ENCODE measurements at places on chromosomes 4 and X.

- DNase-seq: no peak
These were observed 324.1 kb upstream of the EMCN start for GRCh38 chr4:100841911-100842310.

GRCh38 chr4:103374306-103374705 lies 176.2 kb upstream of the CENPE start:
- no peak for DNase-seq

- no peak for DNase-seq
These were observed 278.0 kb downstream of the PDGFC start for GRCh38 chr4:156693557-156693956.

GRCh38 chr4:168019019-168019651 lies 73.2 kb upstream of the ANXA10 start:
- DNase-seq: no peak

GRCh38 chrX:13064599-13065143 lies 20.3 kb upstream of the FAM9C start:
- no peak for DNase-seq

GRCh38 chr4:169238445-169238844 lies 32.3 kb downstream of the SH3RF1 start:
- DNase-seq: no peak

DNA sequence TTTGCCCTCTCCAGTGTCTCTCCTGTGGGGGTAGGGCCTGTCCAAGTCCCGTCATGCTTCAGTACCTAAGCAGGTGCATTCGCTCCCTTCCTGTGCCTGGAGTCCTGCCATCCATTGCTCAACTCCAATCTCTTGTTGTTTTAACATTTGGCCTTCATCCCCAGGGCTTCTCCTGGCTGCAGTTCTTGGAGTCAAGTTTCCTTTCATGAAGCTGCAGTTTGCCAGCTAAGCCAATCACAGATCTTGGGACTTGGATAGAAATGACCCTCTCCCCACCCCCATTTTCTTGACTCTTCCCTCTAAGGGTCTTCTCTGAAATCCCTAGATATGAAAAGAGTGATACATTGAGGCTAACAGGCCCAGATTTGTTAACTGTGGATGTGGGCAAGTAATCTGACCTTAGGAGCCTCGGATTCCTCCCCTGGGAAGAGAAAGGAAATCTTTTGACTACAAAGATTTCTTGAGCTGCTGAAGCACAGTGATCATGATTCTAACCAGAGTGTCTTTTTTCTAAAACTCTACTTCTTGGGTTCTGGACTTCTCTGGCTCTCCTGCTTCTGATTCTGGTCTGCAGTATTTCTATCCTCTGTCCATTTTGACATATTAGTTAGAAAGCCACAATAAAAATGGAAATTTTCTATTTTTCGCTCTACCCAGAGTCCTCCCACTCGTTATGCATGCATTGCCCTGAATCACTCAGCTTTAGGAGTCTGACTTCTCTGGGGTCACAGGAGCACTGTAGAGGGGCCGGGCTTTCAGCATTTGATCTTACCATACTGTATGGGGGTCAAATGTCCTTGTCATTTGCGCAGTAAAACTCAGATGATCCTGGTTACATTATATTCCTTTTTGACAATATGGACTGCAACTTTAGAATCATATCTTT lies 61.0 kb downstream of the CHRNA9 start:
- no peak for DNase-seq

GRCh38 chr4:118833192-118833820 lies 2.6 kb downstream of the SEC24D start:
- DNase-seq: no peak

DNA sequence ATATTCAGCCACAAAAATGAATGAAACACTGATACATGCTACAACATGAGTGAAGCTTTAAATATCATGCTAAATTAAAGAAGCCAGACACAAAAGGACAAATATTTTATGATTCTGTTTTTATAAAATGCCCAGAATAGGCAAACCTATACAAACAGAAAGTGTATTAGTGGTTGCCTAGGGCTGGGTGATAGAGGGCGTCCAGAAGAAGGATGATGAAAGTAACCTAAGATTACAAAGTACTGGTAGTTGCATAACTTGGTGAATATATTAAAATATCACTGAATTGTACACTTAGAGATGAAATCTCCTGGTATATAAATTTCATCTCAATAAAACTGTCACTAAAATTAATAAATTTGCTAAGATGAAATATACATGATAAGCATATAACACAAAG lies 67.5 kb downstream of the FBXW7 start:
- no peak for DNase-seq

- no peak for DNase-seq
These were observed 5.4 kb downstream of the PNMA6E start for GRCh38 chrX:153395613-153396319.

GRCh38 chrX:85017721-85018120 lies 14.0 kb downstream of the APOOL start:
- no peak for DNase-seq

DNA sequence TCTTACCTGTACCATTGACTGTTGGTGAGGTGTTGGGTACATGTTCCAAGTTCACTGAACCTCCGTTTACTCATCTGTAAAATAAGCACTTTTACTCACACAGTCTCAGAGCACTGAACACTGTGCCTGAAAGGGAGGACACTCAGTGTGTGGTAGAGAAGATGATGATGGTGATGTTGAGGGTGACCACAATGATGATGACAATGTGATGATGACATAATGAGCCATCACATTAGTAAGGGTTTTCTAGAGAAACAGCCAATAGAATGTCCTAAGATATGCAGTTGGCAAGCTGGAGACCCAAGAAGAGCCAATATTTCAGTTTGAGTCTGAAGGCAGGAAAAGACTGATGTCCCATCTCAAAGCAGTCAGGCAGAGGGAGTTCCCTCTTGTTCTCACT lies 315.4 kb upstream of the IGFBP7 start:
- DNase-seq: no peak

GRCh38 chr4:16687845-16688244 lies 210.6 kb downstream of the LDB2 start:
- no peak for DNase-seq

DNA sequence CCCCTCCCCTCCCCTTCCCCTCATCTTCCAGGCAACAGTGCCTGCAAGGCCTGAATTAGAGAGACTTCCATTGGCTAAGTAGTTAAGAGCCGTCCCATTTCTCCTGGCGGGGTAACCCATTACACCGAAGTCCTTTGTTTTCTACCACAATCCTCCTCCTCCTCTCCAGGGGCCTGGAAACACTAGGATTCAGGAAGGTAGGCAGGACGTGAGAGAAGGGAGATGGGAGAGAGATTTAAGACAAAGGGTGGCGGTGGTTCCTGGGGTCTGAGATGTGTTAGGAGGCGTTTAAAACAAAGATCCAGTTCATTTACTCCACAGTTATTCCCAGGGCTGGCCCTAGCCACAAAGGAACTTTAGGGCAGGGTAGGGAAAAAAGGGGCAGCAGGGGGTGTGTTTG lies 28.0 kb downstream of the NYX start:
- DNase-seq: no peak

GRCh38 chrX:1283093-1283492 lies 14.5 kb downstream of the CSF2RA start:
- DNase-seq: no peak

DNA sequence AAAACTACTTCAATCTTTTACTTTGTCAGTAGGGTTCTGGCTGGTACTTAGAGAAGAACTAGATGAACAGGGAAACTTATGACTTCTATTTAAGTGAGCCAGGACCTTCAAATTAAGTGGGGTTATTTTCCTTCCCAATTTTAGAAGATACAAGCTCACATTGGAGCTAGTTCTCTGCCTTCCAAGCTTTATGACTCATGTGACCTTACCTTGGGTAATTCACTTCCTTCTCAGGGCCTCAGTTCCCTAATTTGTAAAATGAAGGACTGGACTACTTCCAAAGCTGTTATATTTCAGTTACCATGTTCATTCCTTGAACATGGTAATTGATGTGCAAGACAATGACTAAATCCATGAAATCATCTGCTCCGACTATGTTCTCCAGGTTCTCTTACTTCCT lies 32.0 kb upstream of the DCX start:
- DNase-seq: no peak

- no peak for DNase-seq
These were observed 43.6 kb upstream of the UCP1 start for GRCh38 chr4:140612357-140612756.

DNA sequence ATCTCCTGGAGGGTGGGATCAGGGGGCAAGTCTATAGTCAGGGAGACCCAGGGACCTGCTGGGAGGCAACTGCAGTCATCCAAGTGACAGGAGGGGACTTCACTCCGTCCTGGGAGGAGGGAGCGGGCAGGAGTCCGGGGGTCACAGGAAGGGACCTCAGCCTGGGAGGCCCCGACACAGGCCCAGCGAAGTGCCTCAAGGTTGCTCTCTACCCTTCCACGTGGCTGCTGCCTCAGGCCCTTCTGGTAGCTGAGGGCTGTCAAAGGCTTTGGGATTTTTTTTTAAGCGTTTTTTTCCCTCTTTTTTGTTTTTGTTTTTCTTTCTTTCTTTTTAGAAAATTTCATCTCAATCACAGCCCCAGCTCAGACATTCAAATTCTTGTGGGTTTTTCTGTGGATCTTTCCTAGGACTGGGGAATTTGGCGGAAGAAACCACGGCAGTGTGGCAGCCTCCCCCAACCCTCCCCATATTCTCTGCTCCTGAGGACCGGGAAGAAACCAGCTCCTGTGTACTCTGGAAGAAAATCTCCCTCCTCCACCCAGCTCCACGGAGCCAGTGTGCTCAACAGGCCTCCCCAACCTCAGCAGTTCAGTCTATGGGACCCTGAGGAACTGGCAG lies 1.4 kb upstream of the HAUS7 start:
- no peak for DNase-seq

- DNase-seq: no peak
These were observed 1411.1 kb upstream of the TENM3 start for GRCh38 chr4:180832073-180832472.

DNA sequence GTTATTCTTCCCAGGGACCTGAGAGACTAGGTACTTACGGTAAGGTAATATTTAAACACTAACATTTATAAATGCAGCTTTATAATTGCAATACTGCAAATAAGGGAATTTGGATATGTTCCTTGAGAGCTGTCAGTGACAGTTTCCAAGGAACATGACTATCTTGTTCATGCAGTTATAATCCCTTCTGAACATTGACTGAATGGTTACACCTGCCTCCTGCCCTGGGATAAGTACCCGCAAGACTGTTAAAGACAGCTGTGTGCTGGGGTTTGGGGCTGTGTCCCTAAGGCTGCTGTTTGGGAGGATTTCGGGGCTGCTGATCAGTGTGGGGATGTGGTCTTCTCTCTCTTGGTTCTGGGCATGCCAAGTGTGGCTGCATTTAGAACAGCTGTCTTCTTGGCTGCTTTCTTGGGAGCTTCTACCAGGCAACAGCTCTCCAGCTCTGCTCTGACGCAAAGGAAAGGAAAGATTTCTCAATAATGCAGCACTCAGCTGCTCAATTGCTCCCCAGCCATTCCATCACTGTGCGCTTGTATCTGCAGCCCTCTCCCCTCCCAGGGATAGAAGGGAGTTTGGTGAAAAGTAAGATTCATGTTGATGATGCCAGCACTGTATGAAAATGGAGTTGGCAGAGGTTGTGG lies 298.8 kb upstream of the TAPT1 start:
- no peak for DNase-seq

GRCh38 chrX:39613482-39613995 lies 484.2 kb downstream of the BCOR start:
- no peak for DNase-seq

- DNase-seq: no peak
These were observed 345.0 kb downstream of the FBXW7 start for GRCh38 chr4:152190907-152191306.

GRCh38 chr4:33924811-33925210 lies 2319.5 kb downstream of the ARAP2 start:
- DNase-seq: no peak

DNA sequence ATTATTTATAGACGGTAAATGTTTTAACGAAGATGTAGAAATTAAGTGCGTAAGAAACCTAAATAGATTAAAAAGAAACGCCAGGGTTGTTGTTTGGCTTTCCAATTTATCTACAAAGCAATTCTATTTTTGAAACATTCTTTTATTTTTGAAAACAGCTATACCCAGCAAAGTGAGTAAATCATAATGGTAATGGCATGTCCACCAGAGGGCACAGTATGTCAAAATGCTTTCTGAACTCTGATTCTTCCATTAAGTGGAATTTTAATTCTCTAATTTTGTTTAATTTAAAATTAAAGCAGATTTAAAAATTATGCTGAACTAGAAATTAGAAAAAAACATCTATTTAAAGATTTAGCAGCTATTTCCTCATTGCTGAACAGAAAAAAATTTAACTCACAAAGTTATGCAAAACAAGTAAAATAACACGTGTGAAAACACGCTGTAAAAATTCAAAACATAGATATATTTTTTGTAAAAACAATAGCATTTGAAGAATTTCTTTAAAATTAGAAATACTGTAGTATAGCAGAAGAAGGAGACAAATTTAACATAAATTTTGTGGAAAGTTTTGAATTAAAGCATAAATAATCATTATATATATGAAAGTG lies 26.5 kb downstream of the RASSF6 start:
- DNase-seq: no peak

GRCh38 chrX:105098812-105099211 lies 121.7 kb downstream of the TEX13A start:
- DNase-seq: no peak

- DNase-seq: no peak
These were observed 66.1 kb downstream of the AGTR2 start for GRCh38 chrX:116236666-116237065.

DNA sequence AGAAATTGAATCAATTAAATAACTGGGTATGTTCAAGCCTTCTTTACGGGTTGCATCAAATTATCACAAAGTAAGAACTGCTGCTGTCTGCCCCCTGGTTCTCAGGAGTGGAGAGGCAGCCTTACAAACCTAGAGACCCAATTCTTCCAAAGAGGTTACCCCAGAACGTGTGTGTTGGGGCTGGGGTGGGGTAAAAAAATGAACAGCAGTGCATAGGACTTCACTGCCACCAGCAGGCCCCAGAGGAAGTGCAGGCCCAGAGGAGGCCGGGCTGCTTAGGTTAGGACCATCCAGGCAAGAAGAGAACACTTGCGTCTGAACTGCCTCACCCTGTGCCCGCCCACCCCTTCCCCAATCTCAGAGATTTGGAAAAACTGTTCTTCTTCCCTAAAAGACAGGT lies 1.5 kb upstream of the NWD2 start:
- DNase-seq: no peak

- DNase-seq: no peak
These were observed 631 bp downstream of the EVC start for GRCh38 chr4:5711479-5712184.

GRCh38 chrX:9368262-9368661 lies 96.6 kb upstream of the TBL1X start:
- DNase-seq: no peak

- no peak for DNase-seq
These were observed 15.7 kb downstream of the DAPP1 start for GRCh38 chr4:99832321-99832720.

GRCh38 chr4:10007793-10008608 lies 13.3 kb downstream of the SLC2A9 start:
- DNase-seq: no peak

- DNase-seq: no peak
These were observed 109.0 kb downstream of the ENOX2 start for GRCh38 chrX:130793975-130794374.

DNA sequence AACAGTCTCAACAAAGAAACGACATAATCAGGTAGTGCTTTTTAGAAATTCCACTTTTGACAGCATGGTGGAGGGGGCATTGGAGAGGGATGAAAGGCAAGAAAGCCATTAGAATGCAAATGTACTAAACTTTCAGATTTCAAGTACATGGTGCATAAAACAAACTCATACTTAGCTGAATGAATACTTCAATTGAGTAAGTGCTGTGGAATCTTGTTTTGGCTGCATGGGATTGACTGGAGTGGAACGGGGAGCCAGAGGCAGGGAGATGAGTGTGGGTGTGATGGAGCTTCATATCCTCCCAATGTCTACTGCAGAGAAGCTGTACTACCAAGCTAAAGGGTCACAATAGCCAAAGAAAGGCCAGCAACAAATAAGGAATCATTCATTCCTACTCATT lies 52.4 kb downstream of the USP46 start:
- no peak for DNase-seq

All from stimulated activated CD4-positive, alpha-beta T cell treated with anti-CD3 and anti-CD28 coated beads, Interleukin-4, amount 100 ng/mL, for 24 hours (primary cell).